Stimulated activated CD4-positive, alpha-beta T cell treated with anti-CD3 and anti-CD28 coated beads, Interleukin-15, amount 100 ng/mL, for 1 hour (primary cell): ENCODE measurements at places on chromosomes 5 and 9.

- DNase-seq = no peak
Observed at GRCh38 chr5:93328833-93329232, 252.2 kb downstream of the NR2F1-AS1 start.

DNA sequence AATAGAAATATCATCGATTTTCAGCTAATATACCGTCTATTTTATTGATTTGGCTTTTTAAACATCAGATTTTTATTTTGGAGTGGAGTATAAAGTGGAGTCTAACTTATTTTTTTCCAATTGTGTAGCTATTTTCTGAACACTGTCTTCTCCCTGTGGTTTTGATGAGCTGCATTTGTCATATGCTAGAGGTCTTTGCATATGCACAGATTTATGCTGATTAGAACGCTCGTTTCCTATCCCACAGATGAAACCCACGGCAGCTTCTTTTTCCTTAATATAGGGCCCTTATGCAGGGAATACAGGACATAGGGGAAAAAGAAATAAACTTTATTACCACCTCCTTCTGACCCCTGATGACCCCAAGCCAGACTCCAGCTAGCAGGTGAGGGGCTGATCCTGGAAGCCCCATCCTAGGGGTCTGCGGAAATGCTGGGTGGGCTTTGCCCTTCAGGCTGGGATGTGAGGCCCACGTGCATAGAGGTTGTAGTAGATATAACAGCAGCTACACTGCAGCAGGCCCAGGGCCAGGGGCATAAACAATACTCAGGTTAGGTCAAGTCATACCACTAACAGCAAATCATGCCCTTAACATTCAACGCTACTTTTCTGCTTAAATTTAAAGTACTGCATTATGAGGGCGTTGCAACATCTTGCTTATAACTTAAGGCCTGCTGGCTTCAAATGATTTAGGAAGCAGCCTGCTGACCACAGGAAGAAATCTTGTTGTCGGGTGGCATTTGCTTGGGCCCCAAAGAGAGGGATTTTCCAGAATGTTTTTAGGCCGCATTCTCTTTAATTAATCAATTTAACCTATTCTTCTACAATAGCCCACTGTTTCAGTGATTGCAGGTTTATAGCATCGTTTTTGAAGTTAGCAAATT, 28.5 kb downstream of the MVB12B start:
- DNase-seq = no peak

GRCh38 chr9:68802525-68803015, 97.5 kb downstream of the PIP5K1B start:
- no peak for DNase-seq

DNA sequence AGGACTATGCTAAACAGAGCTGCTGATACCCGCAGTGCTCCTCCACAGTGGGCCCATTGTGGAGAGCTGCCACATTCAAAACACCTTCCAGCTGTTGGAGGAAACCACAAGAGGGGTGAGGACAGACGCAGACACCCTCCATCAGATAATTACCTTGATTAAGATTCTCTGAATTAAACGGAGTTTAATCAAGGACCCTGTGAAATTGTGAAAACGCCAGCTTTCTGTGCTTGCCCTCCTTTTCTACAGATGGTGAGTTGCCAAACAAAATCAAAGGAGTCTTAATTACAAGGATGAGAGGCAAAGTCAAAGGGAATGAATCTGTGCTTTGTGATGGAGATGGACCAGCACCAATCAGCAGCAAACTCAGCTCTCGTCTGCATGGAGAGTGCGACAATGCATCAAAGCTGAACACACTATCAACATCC, 596.1 kb downstream of the ELAVL2 start:
- DNase-seq = no peak

- DNase-seq = no peak
Observed at GRCh38 chr9:136796238-136796774, at the start of gene CCDC183. TSS of gene CCDC183 (plus strand) at chr9:136796338. CDS start at chr9:136796398, 60 bp downstream.

GRCh38 chr5:73997960-73998359, 372.0 kb downstream of the ARHGEF28 start:
- DNase-seq = no peak

DNA sequence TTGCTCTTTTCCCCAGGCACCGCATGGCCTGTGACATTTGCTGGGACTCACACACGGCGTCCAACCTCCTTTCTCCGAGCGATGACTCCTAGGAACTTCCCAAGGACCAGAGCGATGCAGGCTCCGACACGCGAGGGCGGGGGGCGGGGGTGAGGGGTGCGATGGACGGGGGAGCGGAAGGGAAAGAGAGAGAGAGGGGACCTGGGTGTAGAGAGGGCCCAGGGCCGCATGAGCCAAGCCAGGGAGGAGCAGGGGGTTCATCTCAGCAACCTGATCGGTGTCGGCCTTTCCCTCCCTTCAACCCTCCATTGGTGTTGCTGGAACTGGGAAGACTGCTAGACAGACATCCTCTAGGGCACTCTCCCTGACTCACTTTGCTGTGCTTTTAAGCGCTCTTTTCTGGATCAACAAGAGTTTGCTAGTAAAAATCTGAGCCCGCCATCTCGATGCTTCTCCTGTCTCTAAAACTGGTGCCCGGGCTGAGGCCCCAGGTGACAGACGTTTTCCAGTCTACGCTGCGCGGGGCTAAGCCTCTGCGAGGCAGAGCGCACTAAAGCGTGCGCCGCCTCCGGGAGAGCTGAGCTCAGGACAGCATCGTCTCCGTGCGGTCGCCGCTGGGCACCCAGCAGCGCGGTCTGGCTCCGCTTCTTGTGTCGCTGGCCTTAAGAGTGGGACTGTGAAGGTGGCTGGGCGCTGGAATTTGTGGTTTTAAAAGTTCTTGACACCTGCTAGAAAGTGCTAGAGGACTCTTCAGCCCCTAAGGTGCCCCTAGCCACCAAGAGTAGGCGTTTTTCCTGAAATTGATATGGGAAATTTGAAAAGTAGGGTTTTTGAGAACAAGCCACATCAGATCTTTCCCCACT, 1.0 kb upstream of the TSLP start:
- no peak for DNase-seq

DNA sequence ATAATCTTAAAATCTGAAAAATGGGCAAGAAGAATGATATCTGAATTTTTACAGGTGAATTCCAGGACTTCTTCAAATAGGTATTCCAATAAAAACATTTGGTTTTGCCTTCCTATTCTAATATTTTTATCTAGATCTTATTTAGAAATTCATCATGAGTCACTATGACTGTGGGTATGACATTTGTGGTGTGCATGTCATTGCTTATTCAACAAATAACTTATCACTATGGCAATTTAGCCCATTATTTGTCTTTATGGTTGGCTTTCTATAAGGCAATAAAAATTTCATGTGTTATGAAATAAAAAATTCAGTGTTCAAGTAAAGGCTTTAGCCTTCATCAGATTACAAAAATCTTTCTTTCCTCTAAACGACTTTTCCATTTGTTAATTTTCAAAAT, 1139.6 kb upstream of the NUDT12 start:
- DNase-seq = no peak

DNA sequence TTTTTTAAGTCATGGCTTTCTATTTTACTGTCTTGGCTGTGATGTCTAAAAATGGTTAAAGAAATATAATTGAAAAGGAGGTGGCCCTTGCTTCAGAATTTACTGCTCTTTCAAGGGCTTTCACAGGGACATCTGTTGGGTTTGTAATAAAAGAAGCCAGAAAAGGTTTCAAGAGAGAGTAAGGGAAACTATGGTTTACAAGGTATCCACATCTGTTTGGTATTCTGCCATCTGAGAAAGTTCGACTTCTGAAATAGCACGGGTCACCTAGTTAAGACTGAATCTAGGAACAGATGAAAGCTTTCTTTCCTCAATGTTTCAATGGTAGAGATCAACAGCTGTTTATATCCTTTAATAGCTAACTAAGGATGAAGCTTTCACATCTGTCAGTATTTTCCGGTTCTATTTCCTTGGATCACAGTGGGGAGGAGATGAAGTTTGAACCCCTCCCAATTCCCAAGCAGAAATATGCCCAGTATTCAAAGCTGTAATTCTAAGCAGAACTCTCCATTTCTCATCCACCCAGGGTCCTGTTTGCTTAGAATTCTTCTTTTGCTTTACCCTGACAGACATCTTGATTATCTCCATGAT, 72.8 kb upstream of the IFNK start:
- DNase-seq = no peak

- DNase-seq = no peak
Observed at GRCh38 chr5:133841831-133842750, 126.3 kb downstream of the C5orf15 start.

- DNase-seq = no peak
Observed at GRCh38 chr5:122415030-122415800, 103.2 kb downstream of the SNCAIP start.

DNA sequence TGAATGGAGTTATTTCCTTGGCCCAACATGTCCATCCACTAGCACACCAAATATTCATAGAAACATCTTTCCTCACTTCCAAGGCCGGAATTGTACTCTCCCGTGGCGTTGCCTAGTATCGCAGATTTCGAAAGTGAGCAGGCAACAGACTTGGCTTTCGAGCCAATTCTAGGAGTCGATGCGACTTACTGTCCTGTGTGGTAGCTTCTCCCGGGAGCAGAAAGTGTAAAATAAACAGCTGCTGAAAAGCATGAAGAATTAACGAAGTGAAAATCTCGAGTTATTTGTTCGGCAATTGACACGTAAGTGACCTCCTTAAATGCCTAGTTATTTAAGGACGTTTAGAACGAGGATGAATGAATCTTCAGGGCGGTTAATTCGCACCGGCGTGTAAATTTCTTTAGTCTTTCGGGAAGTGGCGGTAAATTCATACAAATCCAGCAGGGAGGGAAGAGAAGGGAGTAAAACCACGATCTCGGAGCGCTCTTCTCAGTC, 449 bp upstream of the PCSK5 start:
- no peak for DNase-seq

DNA sequence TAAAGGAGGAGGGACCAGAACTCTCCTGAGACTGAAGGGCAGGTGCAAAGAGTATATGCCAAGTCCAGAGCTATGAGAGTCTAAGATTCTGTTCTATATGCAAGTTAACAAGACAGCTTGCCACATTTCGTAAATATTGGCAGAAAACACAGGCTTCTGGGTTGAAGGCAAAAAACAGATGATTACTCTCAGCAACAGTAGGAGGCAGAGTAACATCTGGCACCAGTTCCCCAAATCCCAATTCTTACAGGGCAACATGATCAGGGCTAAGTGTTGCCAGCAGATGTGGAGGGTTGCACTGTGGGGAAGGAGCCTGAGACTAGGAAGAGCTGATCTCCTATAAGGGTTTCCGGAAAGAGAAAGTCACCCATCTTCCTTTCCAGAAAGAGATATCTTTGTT, 179.4 kb downstream of the PJA2 start:
- DNase-seq = no peak

DNA sequence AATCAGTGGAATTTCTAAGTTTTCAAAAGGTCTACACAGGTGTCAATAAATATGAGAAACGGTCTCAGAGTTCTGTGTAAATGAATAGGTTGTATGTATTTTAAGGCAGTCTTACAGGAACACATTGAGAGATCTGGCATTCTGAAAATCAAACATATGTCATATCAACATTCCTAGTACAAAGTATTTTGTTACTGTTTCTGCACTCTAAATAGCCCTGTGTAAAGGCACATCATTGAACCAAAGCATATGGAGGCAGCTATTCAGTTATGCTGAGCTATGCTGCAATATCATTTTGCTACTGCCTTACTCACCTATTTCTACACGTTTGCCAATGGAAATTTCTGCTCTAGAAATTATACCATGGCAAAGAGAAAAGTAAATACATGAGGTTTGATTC, 379.1 kb downstream of the KIAA0825 start:
- DNase-seq = no peak

DNA sequence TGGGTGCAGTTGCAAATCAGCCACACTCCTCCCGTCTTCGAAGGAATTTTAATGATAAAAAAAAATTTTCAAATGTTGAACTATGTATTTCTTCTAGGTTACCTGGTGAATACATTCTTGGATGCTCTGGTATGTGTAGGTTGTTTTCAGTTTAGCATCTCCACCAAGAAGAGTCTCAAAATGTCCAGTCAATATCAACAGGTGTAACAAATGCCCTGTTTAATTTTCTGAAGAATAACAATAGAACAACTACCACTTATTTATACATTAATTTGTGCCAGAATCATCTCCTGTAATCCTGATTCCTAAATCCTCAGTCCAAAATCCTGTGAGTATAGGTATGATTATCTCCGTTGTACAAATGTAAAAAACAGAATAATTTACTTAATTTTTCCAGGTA, 67.8 kb downstream of the EBF1 start:
- DNase-seq = no peak

- DNase-seq = no peak
Observed at GRCh38 chr5:128637031-128637430, 99.0 kb upstream of the FBN2 start.

DNA sequence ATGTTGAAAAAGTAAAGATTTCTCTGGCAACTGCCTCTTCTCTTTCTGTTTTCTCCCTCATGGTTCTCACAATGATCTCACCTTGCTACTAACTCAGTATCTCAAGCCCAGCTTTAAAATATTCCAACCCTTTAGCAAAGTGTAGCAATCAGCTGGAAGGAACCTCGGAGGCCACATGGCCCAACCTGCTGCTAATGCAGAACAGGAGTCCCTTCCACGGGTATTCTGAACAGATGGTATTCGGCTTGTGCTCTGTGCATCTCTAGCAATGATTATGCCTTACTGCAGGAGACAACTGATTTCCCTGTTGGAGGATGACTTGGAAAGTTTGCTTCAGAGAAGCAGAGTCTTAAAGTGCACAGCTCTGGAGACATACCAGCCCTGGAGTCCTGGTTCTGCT, 151.8 kb upstream of the PPP1R2B start:
- DNase-seq = no peak

DNA sequence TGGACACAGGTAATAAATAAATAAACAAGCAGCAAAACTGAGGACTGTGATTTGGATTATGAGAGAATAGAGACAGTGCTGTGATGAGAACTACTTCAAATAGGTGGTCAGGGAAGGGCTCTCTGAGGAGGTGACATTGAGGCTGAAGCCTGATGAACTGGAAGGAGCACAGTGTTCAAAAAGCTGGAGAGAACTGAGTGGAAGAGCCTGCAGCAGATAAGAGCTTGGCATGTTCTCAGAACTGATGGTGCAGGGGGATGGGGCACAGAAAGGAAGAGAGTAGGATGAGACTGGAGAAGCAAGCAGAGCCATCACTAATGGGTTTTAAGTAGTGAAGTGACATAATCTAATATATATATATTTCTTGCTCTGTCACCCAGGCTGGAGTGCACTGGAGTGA, 11.2 kb upstream of the TPM2 start:
- DNase-seq = no peak

DNA sequence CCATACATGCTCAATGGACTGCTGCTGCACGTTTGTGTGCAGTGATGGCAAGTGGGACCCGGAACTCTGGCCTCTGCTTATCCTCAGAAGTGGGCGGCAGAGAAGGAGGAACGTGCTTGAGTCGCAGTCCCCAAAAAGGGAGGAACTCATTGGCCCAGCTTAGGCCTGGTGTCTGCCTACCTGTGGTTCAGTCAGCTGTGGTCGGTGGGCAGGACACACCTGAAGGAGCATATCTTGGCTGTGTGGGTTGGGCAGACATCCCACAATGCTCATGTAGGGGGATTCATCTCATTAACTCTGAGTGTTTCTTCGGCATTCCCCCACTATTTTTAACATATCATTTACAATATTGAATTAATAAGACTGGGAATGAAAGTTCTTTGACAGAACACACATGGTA, 122.9 kb upstream of the IL12B start:
- DNase-seq = no peak
